Activated CD4-positive, alpha-beta memory T cell treated with anti-CD3 and anti-CD28 coated beads, Interleukin-2, amount 10 ng/mL, durations not matched to agents 7 days and 5 days (primary cell): ENCODE measurements at places on chromosomes 2 and 18. TPM values are rescaled to one million over a fixed set of nuclear protein-coding genes. Genes with fewer than 3 reads are reported as not detected.

SULT1C4 gene
- not detected for total RNA-seq

OXER1 gene
- total RNA-seq, result not detected

- H3K4me3 ChIP-seq, result no peak overlapping the region
- no peaks in the 10 kb centered on the region for H3K4me1 ChIP-seq
- no peaks in the 10 kb centered on the region for H3K36me3 ChIP-seq
- no peaks in the 10 kb centered on the region for H3K27me3 ChIP-seq
- DNase-seq, result no peak
- no peak overlapping the region for H3K27ac ChIP-seq
These were observed 501.6 kb upstream of the GCFC2 start for GRCh38 chr2:76211991-76212985.

GRCh38 chr18:47380153-47380552 is 128.7 kb upstream of the SKOR2 start:
- H3K27me3 ChIP-seq, result peaks cover under 1% of the 10 kb centered on the region
- H3K36me3 ChIP-seq, result no peaks in the 10 kb centered on the region
- no peak overlapping the region for H3K4me3 ChIP-seq
- H3K4me1 ChIP-seq, result no peaks in the 10 kb centered on the region
- H3K27ac ChIP-seq, result no peak overlapping the region

DNA sequence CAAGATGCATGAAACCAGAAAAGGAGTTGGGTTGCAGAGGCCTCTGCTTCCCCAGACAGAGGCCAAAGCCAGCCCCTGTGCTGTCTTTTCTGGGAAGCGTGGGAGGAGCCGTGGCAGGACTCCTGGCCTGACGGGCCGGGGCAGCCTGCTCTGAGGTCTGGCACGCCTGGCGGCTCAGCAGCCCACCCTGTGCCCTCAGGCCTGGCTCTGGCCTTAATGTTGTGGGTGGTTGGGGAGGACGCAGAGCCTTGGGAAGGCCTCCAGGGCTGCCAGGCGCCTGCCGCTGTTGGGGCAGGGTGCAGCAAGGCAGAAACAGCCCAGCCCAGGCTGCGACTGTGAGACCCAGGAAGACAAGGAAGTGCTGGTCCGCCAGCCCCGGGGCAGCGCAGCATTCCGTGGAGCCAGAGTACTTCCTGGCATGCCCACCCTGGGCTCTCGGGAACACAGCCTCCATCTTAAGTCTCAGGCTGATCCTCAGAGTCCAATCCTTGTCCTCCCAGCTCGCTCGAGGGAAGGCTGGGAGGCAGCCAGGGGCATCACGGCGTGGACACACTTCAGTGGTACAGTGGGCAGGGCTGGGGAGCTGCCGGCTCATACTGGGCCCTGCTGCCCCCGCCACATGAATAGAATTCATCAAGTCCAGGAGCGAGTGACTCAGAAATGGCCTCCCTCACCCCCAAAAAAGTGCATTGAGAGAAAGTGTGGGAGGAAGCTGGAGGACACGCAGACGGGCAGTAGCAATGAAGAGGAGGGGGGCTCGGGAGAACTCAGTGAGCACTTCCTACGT is 72.6 kb downstream of the EMX1 start:
- no peak overlapping the region for H3K27ac ChIP-seq
- no peaks in the 10 kb centered on the region for H3K36me3 ChIP-seq
- H3K4me3 ChIP-seq, result no peak overlapping the region
- peak; percentile 13 for DNase-seq
- H3K4me1 ChIP-seq, result no peaks in the 10 kb centered on the region
